ENCODE measurements at places on chromosomes 11 and 22.

DNA sequence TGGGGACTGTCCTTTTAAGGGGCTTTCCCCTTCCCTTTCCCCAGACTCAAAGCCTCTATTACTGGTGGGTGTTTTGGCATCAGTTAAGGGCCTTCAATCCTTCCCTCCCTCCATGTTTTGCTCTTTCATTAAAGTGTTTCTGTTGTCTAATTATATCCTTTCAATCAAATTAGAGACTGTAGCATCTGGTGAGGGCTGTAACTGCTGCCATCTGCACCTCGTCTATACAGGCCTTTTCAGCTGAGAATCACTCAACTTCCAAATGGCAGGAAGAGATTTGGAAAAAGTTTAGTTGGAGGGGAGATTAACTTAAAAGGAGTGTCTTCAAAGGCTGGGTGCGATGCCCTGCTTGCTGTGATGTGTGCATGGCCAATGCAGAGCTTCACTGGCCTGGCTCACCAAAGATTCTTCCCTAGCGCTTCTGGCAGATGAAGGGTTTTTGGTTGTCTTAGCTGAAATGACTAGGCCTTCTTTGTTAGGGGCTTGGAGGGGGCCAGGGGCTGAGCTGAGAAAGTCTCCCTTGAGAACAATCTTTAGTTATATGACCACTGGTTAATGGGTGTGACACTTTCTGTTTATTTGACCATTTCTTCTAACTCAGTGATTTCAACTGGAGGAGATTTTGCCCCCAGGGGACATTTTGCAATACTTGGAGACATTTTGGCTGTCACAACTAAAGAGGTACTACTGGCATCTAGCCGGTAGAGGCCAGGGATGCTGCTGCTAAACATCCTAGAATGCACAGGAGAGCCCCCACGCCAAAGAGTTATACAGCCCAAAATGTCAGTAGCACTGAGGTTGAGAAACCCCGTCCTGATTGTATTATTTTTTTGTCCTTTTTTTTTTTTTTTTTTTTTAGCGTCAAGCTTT is 7.5 kb downstream of the KREMEN1 start:
- no peak for DNase-seq

- DNase-seq = no peak
Observed at GRCh38 chr22:48941903-48942575, 885.6 kb downstream of the BRD1 start.

GRCh38 chr11:114059278-114059983 is at the start of gene ZBTB16:
Gene ZBTB16 (plus strand): TSS chr11:114059711. CDS start chr11:114063301, 3,590 bp downstream.
- DNase-seq = peak; percentile 52

GRCh38 chr11:596374-596773 is 19.4 kb downstream of the IRF7 start:
- no peak for DNase-seq

GRCh38 chr11:104907521-104908185 is 9.4 kb upstream of the CASP12 start:
- no peak for DNase-seq

GRCh38 chr11:76230392-76230791 is 24.1 kb upstream of the WNT11 start:
- no peak for DNase-seq
